ENCODE measurements at places on chromosomes 2 and 18.

DNA sequence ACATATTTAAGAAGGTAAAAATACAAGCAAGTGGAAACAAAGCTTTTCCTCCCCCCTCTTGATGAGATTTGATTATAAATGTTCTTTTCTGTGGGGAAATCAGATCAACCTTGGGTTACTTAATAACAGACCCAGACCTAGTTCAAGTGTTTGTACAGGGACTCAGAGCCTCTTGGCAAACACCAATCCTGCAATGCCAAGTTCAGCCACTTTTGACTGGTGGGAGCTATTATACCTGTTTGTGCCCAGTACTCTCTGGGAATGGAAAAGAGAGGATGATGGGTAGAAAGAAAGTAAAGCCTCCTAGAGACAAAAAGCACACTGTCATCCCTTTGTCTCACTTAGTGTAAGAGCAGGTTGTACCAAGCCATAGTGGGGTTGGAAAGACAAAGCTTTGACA, 63.8 kb upstream of the EPHA4 start:
- DNase-seq: no peak

DNA sequence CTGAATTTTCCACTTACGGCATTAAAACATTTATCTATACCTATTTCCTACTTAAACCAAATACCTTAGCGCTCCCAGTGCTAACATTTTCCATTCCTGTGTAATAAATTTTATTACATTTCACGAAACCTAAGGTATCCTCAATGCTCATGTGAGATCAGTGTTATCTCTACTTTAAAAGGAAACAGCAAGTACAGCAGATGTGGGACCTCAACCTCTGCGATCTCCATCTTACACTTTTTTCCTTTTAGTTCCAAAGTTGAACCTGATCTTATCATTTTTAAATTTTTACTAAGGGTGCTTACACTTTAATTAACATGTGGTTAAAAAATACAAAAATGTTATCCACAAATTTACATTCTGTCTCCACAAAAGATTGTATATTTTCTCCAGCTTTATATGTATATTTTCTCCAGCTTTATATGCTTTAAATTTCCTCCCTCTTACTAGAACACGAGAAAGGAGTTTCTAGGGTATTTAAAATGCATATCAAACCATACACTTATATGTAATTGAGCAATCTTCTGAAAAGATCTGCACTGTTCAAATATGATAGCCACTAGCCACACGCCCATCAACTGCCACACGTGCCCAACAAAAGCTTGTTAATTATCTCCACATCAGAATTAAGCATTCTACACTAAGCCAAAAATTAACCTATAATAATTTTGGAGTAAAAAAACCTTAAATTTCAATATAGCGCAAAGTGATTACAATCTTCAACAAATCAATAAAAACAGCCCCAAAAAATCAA, 38.1 kb downstream of the MBOAT2 start:
- no peak for DNase-seq

GRCh38 chr18:79400091-79400590, 4.4 kb downstream of the NFATC1 start:
- DNase-seq: no peak

- no peak for DNase-seq
Observed at GRCh38 chr2:231378026-231378722, 17.3 kb upstream of the B3GNT7 start.

DNA sequence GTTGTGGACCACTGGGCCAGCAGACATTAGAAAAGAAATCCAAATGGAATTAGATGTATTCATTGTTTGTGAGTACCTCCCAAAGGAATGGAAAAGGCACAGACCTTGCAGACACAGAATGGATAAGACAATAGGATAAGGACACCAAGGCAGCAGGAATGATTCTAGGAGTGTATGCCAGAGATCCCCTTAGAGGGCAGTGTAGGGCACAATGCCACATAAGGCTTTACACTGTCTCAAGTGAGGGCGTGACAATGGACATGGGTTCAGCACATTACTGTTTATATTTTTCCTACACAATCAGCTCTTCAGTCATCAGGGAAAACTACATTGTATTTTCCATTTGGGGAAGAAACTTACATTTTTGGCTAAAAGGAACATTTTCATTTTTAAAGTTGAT, 250.9 kb downstream of the PTH2R start:
- no peak for DNase-seq

Data from G401 (cell line).